ENCODE measurements at places on chromosomes 11 and 22.

- DNase-seq: peak; percentile 71
These were observed 22.8 kb upstream of the PICK1 start for GRCh38 chr22:38034278-38034882.

GRCh38 chr11:45166604-45166897 lies 20.1 kb downstream of the PRDM11 start:
- no peak for DNase-seq

- DNase-seq: no peak
These were observed 9.8 kb downstream of the RAB30 start for GRCh38 chr11:83061883-83062282.

DNA sequence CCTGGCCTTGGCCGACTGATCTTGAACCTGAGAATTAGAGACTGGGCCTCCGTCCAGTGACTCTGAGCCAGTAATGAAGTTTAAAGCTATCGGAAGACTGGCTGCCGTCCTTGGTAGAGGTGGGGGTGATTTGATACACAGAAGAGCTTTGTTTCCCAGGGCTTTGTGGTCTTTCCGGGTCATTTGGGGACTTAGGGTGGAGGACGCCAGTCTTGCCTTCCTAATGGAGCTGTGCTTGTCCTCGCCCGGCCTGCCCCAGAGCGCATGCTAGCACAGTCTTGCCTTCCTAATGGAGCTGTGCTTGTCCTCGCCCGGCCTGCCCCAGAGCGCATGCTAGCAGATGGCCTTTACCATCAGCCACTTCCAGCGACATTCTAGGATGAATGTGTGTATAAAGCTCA lies 65.8 kb downstream of the ST3GAL4 start:
- no peak for DNase-seq

- DNase-seq: no peak
These were observed at the start of gene KCNJ1 for GRCh38 chr11:128867277-128867676. TSS of gene KCNJ1 (minus strand) at chr11:128867296. CDS start at chr11:128840243, 27,053 bp downstream.

- no peak for DNase-seq
These were observed 8.8 kb downstream of the POU2F3 start for GRCh38 chr11:120248551-120249278.

DNA sequence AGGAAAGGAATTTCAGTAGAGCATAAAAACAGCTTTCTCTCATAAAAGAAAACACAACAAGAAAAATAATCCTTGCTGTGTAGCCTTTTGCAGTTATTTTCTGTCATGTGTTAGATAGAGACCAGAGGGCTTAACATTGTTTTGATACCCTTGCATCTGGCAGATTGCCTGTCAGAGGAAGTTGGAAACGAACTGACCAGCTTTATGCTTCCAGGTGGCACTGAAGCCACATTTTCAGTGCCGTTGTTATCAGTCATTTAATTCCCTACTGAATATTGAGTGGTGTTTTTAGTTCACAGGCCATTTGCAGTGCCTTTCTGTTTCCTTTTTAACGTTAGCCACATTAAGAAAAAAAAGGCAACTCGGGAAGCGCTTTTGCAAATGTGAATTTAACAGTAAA lies 21.5 kb upstream of the RAG2 start:
- DNase-seq: peak; percentile 52

DNA sequence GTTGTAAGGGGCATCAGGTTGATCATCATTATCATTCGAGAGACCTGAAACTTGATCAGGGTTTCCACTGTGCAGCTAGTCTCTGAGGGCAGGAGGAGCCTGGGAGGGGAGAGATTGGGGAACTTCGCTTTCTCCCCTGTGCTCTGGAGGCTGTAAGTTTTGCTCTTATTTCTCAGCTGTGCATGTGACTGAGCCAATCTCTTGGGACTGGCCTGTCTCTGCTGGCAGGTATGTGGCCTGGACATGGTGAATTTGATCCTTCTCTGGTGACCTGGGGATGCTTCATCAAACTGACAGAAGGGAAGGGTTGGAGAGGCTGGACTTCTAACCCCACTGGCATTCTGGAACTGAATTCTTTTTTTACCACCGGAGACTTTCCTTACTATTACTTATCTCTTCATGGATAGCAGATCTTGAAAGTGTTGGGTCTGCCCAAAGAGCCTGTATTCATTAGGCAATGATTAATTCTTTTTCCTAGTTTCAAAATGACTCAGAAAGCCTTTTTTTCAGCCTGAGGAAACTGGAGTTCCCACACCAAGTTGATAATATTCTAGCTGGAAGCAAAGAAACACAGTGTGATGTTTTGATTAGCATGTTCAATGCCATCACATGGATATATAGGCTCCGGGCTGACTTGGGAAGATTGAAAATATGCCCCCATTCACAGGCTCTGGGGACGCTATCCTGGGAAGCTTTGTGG lies 36.5 kb downstream of the TSPAN18 start:
- no peak for DNase-seq
